Naive thymus-derived CD8-positive, alpha-beta T cell (primary cell): ENCODE measurements at places on chromosomes 2 and 18. TPM values are rescaled to one million over a fixed set of nuclear protein-coding genes. Genes with fewer than 3 reads are reported as not detected.

- DNase-seq, result no peak
These were observed 1.2 kb upstream of the HES6 start for GRCh38 chr2:238240757-238241711.

DNA sequence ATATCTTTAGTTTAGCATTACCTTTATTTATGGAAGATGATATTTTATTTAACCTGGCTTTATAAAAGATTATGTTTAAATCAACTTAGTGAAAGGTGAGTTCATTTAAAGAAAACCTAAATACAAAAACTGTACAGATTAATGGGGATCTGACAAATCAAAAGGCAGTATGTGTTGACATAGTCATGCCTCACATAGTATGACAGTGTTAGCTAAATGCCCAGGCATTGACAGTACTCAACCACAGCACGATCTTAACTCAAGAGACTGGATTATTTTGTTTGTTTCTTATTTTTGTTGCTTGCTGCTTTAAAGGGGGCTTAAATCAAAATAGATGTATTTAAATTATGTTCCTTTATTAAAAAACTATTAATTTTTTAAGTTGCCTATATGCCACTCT is 7.8 kb downstream of the DOK6 start:
- no peak for DNase-seq

DNA sequence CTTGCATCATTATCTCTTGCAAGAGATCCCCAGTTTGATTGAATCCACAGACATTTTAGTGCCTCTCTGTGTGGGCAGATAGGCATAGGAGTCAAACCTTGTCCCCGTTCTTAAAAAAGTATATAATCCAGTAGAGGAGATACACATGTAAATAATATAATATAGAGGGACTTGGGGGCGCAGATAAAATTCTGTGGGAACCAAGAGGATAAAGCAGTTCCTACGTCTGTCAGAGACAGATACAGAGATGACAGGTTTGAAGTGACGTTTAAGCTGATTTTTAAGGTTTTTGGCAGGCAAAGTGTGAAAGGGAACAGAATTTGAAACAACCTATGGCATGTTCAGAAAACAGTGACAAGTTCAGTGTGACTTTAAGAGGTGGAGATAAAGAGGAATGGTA is 63.1 kb downstream of the CAB39 start:
- DNase-seq, result no peak

DNA sequence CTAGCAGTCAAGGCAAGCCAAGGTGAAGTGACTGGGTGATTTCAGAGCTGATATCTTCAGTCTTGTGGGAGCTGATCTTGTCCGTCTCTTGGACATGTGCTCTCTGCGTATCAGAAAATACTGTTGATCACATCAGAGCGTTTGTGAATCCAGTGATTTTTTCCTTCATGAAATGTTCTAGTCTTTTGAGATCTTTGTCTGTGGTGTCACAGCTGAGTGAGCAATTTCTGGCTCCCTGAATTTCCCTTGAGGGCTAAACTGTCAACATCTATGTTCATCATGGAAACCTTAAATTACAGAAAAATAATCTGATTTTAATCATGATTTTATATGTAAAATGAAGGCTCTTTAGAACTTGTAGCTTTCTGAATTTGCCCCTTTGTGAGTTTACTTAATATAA is 432.0 kb downstream of the CCDC85A start:
- no peak for DNase-seq

The ERFE gene
- not detected for polyA plus RNA-seq

The SIX3 gene
- polyA plus RNA-seq, result not detected

GRCh38 chr2:10709290-10709939 is 12.0 kb upstream of the ATP6V1C2 start:
- DNase-seq, result no peak

- DNase-seq, result no peak
These were observed 96.3 kb upstream of the RASGRP3 start for GRCh38 chr2:33380001-33380609.

The TWIST2 gene
- polyA plus RNA-seq, result not detected

- DNase-seq, result no peak
These were observed 77.1 kb upstream of the EML6 start for GRCh38 chr2:54646170-54646927.

GRCh38 chr18:23115683-23116096 is 19.6 kb upstream of the CABLES1 start:
- DNase-seq, result no peak

- no peak for DNase-seq
These were observed 185.4 kb upstream of the REV1 start for GRCh38 chr2:99675130-99675661.

- DNase-seq, result no peak
These were observed 56.7 kb upstream of the ARHGAP28 start for GRCh38 chr18:6672821-6673308.
